Activated T-cell treated with anti-CD3 and anti-CD28 coated beads for 1 hour (primary cell): ENCODE measurements at places on chromosomes 4 and X.

GRCh38 chr4:154982187-154983047 lies 201.3 kb downstream of the RBM46 start:
- DNase-seq: no peak

GRCh38 chr4:76703676-76704075 lies 194.3 kb downstream of the SOWAHB start:
- DNase-seq: no peak

DNA sequence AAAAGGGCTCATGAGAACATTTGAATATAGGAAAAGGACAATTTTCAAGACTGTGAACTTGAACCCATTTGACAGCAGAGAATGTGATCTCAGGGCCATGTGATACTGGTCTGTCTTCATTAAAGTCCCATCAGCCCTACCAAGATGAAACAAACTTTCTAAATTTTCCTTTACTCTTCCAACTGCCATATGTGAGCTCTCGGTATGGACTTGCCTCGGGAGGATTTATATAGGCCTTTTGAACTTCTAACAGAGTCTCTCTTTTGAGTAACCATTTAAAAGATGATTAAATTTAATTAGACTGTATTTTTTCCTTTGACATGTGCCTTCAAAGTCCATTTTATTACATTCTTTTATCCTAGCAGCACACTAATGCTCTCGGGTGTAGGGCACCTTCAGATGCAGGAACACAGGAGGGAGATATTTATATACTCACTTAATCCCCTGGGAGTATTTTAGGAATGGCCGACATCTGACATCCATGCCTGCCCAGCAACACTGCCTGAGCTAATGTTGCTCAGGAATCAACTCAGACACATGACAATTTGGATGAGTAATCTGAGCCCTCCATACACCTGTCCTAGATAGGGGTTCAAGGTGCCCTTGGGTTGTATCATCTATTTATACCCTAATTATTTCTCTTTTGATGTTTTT lies 155.0 kb downstream of the SLC7A11 start:
- DNase-seq: no peak

GRCh38 chrX:148609515-148610327 lies 109.3 kb downstream of the AFF2 start:
- DNase-seq: no peak

DNA sequence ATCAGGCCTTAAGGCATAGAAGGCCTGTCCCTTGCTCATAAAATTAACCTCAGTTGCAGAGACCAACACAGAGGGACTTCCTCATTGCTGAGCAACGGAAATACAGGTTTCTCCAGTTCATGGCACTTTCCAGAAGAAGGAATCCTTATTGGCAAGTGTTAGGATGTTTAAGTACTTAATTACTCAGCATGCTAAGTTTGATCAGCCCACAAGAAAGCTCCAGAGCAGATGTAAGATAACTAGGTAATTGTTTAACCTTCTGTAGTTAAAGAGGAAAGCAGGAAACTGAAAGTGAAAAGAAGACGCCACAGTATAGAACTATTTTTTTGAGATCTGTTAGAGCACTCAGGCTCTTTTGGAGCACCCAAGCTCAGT lies 33.5 kb downstream of the SMS start:
- no peak for DNase-seq

DNA sequence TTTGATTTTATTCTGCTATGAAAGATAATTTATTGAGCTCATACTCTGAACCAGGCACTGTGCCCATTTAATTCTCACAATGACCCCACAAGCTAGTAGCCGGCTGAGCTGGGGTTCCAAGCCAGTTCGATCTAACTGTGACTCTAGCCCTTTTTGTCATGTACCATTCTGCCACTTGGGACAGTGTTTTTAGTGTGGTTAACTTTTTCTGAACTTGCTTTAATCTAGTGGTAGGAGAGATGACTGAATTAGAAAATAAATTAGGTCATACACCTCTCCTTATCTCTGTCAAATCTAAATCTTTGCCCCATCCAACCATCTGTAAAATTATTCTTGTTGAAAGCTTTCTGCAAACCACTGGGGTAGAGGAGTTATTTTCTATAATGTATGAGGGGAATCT lies 136.0 kb downstream of the CBR4 start:
- no peak for DNase-seq

- DNase-seq: no peak
Observed at GRCh38 chr4:175813821-175814220, 1.8 kb upstream of the GPM6A start.
